Stimulated activated CD8-positive, alpha-beta memory T cell treated with anti-CD3 and anti-CD28 coated beads, Interleukin-7, amount 100 ng/mL, for 24 hours (primary cell): ENCODE measurements at places on chromosomes 3 and 15.

- no peak for DNase-seq
These were observed 9.3 kb downstream of the LOXL1 start for GRCh38 chr15:73935547-73935946.

DNA sequence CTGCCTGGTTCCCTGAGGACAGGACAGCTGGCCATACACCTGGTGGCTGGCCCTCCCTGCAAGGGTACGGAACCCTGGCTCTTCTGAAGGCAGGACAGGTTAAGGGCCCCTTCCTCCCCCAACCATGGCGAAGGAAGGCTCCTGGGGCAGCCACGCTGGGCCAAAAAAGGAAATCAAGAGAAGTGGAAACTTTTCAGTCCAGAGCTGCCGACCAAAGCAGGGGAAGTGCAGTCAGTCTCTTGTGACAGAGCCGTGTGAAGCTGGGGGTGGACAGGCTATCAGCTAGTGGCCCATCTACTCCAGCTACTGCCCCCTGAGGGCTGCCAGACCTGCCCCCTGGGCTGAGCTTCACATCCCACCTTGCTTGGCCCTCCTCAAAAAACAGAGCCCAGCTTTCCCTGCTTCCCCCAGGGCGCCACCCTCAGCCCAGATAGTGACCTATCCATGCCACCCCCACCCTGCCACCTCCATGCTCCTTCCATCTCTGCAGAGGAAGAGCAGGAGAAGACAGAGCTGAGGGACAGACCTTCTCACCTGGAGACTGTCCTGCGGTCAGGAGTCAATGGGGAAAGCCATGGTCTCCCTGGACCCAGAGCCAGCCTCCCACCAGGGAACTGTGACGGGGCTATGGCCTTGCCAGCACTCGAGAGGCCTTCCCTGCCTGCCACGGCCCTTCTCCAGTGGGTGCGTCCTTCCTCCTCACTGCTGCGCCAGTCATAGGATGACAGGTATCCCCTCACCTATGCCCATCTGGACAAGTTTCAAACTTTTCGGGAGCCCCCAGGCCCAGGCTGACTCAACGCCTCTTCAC is 4.6 kb downstream of the SEMA7A start:
- no peak for DNase-seq

DNA sequence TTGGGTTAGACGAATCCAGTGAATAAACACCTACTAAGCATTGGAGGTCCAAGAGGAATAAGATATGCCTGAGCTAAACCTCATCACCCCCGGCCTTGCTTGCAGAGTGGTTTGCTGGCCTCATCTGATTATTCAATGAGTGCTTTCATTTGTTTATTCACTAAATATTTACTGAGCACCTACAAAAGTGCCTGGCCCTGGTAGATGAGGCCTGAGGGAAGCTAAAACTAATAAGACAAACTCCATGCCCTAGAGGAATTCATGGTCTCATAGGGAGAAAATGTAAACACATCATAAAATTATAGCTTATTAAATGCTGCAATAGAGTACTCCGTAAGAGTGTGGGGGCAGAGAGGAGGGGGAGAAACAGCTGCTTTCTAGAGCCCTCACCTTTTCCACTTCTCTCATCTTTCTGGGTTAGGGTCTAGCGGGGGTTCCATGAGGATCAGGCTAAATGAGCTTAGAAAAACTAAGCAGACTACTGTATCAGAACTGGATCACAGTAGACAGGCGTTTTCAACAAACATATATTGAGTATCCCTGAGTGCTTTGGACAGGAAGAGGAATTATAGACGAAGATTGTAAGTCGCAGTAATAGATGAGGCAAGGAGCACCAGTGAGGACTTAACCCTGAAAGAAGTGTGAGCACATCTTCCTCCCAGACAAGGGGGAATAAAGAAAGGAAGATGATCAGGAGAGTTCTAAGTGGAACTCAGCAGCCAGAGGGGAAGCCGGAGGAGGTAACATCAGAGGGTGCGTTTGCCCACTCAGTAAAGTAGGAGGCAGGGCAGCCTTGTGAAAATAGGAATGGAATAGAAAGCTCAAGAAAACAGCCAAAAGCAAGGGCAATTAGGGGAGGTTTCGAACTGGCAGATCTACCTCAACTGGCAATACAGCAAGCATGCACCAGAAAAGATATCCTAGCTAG is 31.5 kb upstream of the LAMP3 start:
- DNase-seq: no peak

DNA sequence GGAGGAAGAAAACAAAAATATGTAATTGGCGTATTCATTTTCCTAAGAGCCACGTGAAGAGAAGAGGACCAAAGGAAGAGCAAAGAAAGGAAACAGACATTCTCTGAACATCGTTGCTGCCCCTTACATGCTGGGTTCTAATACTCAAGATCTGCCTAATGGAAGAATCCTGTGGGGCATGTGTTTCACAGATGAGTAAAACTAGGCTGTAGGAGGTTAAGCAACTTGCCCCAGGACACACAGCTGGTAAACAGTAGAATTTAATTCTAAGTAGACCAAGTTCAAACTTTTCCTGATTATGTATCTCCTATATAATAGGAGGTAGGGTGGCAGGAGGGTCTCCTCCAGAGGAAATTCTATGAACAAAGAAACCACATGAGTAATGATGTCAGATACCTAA is 106.1 kb upstream of the TNFAIP8L3 start:
- no peak for DNase-seq

GRCh38 chr15:40693904-40694687 is 878 bp upstream of the RAD51 start:
- no peak for DNase-seq

- DNase-seq: no peak
These were observed 37.2 kb upstream of the BDH1 start for GRCh38 chr3:197593046-197593380.

GRCh38 chr15:84817466-84818081 is 418 bp downstream of the ALPK3 start:
- no peak for DNase-seq

GRCh38 chr3:46946856-46947545 is 29.5 kb downstream of the CCDC12 start:
- DNase-seq: no peak

DNA sequence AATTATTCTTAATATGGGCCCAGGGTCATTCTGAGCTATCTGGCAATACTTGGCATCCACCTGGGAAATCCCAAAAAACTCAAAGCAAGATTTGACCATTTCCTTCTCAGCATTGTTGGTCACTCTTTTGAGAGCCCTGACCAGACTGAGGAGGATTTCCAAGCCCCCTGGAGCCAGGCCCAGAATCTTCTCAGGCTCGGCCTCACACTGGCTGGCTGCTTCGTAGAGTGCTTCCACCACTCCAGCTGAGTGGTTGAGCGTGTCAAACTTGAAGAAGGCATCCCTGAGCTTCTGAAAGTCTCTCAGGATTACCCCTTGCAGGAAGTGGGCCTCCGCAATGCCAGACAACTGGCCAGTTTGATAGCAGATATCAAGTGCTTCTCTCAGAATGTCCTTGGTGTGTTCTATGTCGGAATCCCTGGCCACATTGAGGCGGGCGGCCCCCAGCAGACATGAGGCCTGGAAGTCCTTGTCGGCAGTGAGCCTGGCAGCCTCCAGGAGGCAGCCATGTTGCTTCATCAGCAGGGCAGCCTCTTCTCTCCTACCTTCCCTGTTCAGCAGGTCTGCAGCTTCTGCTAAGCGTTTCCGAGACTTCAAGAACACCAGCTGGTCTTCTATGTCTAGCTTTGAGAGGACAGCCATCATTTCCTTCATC is 68.9 kb upstream of the DCLK3 start:
- DNase-seq: no peak

DNA sequence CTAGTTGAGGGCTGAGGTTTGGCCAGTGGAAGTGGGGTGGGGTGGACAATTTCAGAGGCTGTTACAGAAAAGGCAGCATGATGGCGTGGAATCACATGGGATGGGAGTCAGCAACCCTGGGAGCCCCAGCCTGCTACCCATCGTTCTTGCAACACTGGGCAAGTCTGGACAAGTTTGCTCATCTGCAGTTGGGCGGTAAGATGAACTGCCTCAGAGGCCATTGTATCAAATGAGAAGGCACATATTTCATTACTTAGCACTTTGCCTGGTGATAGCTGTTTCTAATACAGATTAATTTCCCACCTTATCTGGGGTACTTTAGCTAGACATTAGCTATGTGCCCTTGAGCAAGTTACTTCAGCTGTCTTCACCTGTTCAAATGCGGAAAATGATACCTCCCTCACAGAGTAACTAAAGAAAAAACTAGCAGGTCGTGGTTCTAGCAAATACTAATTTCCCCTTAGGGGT is 248.9 kb downstream of the THSD4 start:
- DNase-seq: no peak

DNA sequence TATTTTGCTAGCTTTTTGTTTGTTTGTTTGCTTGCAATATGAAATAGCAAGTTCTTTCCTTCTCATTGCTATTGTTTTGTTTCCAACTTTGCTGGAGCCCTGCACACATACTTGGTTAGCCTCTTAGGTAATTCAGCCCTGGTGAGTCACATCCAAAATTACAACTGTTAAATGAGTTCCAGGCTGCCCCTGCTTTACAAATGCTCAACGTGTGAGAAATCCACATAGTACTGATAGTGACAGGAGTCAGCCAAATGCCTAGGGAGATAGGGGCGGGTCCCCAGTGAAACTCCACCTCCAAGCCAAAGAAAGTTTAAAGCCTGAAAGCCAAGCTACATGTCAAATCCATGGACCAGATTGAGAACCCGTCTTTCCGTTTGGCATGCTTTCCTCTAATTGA is 81.3 kb upstream of the RNF7 start:
- DNase-seq: no peak

DNA sequence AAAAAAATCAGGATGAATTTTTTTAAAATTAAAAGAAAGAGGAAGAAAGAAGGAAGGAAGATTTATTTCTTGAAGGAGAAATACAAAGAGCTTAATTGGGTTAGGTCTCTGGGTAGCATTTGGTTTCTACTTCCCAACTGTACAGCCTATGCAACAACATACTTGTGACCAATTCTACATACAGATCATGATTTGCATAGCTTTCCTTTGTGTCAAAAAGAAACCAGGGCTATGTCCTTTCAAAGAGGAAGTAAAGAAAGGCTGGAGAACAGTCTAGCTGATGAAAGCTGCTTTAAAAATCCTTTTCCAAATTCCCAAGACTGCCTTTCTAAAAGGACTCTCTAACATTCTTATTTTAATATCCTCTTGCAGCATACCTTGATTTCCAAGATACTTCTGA is 6.1 kb upstream of the HGD start:
- DNase-seq: no peak

- peak; percentile 4 for DNase-seq
These were observed 229.7 kb upstream of the TBL1XR1 start for GRCh38 chr3:177426878-177427495.

DNA sequence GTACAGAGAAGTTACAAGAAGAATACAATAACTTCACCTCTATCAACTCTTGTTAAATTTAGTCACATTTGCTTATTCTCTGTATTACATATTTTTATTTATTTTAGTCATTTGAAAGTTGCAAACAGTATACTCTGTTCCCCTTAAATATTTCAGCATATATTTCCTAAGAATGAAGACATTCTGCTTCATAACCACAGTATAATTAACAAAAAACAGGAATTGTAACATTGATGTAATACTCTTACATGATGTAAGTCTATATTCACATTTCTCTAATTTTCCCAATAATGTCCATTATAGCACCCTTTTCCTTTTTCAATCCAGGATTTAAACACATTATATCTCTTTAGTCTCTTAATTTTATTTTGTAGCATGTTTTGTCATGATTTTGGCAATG is 112.0 kb downstream of the AKAP13 start:
- DNase-seq: no peak

GRCh38 chr3:122927726-122928125 is 99.8 kb downstream of the SEMA5B start:
- no peak for DNase-seq

GRCh38 chr3:54641226-54642014 is 286.4 kb downstream of the LRTM1 start:
- DNase-seq: no peak

GRCh38 chr3:126130081-126130855 is 46.3 kb upstream of the SLC41A3 start:
- no peak for DNase-seq

DNA sequence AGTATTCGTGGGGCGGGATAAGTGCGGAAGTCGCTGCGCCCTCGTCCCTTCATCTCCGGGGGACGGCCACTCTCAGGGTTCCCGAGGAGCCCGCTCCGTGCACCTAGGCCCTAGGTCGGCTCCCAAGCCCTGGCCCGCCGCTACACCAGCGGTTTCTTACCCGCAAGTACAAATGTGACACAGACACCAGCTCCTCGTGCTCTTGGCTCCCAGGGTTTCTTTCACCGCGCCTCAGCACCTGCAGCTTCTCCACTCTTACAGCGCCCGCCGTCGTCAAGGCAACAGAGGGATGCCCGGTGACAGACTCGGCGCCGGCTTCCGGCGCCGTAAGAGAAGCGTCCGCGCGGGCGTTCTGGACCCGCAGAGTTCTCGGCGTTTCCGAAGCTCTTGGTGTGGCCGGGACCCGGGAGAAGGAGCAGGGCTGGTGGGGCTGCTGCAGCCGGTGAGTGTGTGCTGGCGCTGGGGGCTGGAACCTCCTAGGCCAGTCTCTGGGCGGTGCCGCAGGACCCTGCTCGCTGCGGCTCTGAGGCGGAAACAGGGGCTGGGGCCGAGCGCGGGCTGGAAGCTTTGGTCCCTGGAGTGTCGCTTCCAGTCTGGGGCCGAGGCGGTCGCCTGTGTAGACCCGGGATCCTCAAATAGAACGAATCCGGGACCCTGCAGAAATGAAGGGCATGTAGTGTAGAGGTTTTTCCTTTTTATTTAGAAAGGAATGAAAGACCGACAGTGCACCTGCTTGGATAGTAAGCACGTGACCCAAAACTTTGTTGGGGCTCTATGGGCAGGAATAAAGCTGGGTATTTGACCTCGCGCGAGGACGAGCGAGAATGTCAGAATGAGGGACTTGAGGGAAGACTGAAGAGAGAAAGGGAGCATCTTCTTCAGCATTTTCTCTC is 155.4 kb upstream of the GOLGA6L4 start:
- DNase-seq: peak; percentile 9

GRCh38 chr3:134392336-134392983 is 18.2 kb upstream of the AMOTL2 start:
- no peak for DNase-seq

DNA sequence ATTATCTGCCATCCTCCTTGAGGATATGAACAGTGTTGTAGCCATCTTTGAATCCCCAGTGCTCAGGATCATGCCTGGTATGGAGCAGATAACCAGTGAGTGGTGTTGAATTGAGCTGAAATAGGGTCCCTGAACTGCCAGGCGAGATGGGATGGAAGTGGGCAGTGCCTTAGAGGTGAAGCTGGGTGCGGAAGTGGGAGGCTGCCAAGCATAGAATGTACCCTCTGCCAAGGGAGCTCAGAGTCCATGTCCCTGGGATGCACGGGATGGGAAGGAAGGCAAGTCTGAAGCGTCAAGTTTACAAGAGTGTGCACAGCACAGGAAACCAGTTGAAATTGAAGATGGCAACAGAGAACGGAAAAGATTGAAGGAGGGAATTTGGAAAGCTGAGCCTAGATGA is 147.0 kb downstream of the CACNA1D start:
- DNase-seq: no peak
